Amygdala (tissue), 56 donors: ENCODE measurements at places on chromosomes 2 and 18.

DNA sequence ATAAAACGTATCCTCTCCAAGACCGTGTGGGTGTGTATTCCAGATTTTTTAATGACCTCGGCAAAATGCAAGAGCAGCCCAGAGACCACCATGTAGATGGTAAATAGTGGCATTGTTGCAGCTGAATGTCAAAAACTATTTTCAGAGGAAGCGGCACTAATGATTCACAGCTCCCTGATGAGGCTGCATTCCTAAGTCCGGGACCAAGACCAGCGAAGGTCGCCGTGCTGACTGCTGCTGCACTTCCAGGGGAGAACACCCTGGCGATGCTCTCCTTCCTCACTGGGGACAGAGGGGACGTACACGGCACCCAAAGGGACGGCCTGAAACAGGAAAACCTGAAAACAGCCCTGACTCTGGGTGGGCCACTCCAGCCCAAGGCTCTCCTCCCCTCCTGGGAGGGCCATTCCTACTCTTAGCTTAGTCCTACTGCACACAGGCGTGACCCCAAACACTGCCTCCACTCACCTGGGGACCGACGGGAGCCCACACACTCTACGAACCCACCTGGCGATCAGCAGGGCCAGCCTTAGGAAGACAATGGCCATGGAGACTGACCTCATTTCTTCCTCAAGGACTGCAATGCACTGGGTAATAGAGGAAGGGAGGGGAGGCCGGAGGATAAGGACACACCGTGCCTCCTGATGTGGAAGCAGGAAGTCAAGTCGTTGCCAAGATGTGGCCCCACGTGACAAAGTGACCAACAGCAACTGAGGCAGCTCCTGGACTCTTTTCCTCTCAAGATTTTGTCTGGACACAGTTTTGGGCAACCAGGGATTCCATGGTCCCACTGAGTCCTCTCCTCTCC, 82.8 kb downstream of the ZNF516 start:
- DNase-seq, result no peak

DNA sequence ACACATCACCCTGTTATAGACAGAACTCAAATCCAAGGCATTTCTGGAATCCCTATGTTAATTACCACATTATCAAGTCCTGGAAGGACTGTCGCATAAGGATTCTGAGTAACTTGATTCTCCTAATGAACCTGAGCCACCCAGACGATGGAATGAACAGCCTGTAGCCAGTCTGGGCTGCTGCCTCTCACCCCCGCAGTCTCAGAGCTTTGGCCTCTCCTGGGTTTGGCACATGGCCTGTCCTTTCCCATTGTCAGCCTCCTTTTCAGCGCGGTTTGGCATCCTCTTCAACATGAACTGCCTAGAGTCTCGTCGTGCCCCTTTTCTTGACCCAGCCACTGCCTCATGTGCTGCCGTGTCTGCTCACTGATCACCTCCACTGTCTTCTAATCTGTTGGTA, 147.6 kb downstream of the SLC8A1 start:
- DNase-seq, result no peak

DNA sequence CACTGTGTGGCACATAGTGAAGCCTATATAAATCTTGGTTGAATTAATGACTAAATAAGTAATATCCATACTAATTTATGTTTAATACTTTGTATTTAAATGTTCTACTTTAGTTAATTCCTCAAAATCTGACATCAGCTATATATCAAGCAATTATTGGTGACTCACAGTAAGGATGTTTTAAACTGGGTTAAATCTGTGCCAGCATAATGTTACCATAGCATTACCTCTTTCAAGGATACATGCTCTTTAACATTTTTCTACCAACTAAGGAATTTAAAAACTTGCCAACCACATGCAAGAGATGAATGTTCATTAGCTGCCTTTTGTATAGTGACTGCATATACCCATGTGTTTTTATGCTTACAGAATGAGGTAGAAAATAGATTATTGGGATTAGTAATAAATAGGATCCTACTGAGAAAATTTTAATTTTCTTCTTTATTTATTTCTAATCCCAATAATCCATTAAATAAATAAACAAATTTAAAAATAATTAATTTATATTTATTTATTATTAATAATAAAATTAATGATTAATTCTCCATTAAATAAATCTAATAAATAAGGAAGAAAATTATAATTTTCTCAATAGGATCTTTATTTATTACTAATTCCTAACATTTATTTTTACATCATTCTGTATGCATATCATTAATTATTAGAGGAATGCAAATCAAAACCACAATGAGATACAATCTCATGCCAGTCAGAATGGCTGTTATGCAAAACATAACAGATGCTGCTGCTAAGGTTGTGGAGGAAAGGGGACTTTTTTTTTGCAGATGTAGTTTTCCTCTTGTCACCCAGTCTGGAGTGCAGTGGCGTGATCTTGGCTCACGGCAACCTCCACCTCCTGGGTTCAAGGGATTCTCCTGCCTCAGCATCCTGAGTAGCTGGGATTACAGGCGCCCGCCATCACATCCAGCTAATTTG, 410.7 kb upstream of the DSEL start:
- DNase-seq, result no peak

DNA sequence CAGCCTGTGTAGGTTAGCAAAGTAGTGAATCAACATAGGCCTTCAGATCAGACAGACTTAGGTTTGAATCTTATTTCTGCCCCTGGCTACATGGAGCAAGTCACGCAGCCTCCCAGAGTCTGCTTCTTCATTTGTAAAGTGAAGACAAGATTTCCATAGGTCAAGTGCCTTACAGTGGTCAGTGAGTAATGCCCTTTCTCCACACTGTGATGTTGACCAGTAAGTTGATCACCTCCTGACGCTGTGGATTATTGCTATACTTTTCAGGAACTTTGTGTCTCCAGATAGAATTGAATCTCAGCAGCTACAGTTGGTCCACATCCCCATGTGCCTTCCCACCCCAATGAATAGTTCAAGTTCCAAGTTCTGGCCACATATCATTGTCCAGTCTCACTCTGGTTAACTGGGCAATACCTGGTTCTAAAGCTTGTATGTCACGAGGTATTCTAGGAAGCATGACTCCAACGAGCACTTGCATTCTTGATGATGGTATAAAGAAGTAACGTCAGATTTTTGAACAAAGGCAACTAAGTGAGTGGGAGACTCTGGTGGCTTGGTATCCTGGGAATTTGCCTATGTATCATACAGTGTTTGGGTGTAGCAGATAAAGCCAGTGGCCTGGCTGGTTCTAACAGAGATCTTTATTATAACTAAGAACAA, 2.1 kb upstream of the CLIP4 start:
- DNase-seq, result no peak

DNA sequence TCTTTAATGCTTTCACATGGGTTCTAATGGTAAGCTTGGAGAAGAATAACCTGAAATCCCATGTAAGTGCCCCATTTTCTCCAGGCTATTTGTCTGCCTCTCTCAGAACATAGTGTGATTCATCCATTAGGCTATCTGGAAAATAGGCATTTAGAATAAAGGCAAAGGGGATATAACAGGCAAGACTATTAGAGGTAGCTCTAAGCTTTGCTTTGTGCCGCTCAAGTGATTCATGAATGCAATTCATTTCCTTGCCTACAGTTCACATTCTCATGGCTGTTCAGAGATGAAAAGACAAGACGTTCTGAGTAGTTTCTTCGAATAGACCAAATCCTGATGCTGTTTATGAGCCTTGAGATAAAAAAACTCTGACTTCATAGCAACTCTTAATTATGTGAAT, 101.7 kb downstream of the ANKRD44 start:
- no peak for DNase-seq

GRCh38 chr18:9148203-9148552, 11.6 kb downstream of the ANKRD12 start:
- DNase-seq, result no peak

GRCh38 chr18:36155851-36156757, 26.4 kb downstream of the ELP2 start:
- DNase-seq, result no peak
